ENCODE measurements at places on chromosomes 3 and 15.
A peak's percentile ranks its signal among the peaks of the same experiment; 100 is the strongest.

GRCh38 chr15:23686466-23687142, 501 bp downstream of the NDN start:
- DNase-seq: no peak

- no peak for DNase-seq
Observed at GRCh38 chr15:97522347-97522746, 438.2 kb upstream of the ARRDC4 start.

DNA sequence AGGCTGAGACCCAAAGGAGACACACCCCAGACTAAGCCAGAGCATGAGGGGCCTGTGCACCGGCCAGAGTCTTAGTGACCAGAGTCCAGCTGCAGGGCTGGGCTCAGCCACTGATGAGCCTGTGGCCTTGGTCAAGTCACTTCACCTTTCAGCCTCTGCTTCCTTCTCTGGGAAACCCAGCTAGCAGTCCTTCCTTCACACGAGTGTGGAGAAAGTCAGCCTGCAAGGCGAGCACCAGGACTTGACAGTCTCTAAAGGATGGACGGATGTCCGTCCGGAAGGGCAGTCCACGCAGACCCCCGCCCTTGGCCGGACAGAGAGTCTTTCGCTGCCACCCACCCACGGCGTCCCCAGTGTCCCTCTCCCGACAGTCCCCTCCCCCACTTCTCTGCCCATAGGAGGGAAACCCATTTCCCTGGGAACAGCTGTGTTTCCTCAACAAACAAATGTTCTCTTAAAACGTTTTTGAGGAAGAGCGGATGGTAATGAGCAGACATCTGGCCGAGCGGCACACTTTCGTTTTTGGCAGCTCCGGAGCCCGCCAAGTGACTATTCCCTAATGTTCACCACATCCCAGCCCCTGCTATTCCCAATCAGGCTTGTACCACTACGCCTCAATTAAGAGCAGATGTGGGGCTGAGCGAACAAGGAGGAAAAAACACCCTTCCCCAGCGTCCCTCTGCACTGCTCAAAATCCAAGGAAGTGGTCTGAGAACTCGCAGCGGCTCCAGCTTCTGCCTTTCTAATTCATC, 129.1 kb upstream of the SMAD3 start:
- DNase-seq: no peak

- no peak for DNase-seq
Observed at GRCh38 chr3:107235193-107235927, 141.9 kb upstream of the CCDC54 start.

DNA sequence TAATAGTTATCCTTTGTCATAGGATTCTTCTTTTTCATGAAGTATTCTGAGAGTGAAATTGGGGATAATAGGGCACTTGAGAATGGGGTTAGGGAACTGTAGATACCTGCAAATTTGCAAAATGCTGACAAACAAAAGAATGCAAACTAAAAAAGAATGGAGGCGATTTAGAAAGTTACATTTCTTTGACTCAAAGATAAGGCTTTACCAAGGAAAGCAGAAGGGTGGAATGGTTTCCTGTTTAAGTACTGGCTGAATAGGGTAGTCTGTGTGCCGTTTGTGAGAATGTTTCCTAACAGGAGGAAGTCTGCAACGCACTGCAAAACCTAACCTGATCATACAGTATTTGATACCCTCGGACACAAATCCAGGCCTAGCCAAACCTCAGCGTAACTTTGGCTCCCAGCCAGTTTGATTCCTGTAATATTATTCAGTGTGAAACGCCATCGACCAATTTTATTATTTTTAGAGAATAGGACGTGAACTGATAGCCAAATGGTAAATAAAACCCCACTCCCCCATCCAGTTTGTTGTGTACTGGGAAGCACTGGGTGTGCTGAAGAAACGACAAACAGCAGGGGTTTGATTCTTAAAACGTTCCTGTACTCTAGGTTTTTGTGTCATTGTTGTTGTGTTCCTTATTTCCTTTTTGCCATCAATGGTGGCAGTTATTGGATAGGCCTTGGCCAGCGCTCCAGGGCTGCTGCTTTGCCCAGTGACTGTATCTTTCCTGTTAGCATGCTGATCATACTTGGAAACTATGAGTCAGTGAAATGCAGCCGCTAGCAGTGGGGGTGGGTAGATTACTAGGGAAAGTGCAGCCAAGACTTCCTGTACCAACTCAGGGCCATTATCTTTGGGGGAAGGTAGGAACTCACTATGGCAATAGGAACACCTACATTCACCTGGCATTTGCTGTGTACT, 148.0 kb upstream of the TBL1XR1 start:
- DNase-seq: peak; percentile 32

DNA sequence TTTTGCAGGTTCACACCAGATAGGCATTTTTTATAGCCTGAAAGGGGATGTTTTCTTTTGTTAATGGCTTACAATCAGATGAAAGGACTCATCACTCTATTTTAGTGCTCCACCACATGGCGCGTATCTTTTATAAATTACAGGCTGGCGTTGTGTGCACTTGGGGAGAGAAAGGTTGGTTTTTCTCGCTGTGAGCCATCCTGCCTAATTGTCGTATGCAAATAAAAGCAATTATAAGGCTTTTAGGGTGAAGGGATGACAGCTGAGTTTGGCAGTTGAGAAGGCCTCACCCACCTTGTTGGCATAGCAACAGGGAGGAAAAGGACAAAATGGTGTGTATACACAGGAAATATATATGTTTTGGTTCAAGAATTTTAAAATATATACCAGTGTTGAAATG, 268.0 kb downstream of the NR2F2 start:
- DNase-seq: no peak

- DNase-seq: no peak
Observed at GRCh38 chr15:92385096-92385495, 8.6 kb upstream of the ST8SIA2 start.

GRCh38 chr15:70387081-70387480, 289.4 kb upstream of the TLE3 start:
- no peak for DNase-seq

Measured in activated CD4-positive, alpha-beta T cell treated with anti-CD3 and anti-CD28 coated beads, Interleukin-2, amount 50 U/mL, for 1 hour (primary cell).